Cardiac septum (tissue), 1 donor: ENCODE measurements at places on chromosomes 2 and 18.

DNA sequence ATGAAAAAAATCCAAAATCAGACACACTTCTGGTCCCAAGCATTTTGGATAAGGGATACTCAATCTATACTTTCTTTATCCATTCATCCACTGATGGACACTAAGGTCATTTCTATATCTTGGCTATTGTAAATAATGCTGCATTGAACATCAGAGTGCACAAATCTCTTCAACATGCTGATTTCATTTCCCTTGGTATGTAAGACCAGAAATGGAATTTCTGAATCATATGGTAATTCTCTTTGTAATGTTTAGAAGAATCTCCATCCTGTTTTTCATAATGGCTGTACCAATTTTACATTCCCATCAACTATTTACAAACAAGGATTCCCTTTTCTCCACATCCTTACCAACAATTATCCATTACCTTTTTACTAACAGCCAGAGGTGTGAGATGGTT, 33.7 kb upstream of the MCM6 start:
- DNase-seq: no peak

- no peak for DNase-seq
Measured at GRCh38 chr18:48186131-48186766, 222.9 kb downstream of the ZBTB7C start.

DNA sequence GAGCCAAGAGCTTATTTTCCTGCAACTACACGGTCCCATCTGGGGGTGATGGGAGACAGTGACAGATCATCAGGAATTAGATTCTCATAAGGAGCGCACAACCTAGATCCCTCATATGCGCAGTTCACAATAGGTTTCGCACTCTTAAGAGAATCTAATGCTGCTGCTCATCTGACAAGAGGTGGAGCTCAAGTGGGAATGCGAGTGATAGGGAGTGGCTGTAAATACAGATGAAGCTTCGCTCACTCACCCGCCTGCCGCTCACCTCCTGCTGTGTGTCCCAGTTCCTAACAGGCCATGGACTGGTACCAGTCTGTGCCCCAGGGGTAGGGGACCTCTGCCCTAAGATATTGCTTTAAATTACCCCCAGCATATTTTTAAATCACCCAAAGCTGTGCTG, 10.8 kb downstream of the LRRFIP1 start:
- no peak for DNase-seq

DNA sequence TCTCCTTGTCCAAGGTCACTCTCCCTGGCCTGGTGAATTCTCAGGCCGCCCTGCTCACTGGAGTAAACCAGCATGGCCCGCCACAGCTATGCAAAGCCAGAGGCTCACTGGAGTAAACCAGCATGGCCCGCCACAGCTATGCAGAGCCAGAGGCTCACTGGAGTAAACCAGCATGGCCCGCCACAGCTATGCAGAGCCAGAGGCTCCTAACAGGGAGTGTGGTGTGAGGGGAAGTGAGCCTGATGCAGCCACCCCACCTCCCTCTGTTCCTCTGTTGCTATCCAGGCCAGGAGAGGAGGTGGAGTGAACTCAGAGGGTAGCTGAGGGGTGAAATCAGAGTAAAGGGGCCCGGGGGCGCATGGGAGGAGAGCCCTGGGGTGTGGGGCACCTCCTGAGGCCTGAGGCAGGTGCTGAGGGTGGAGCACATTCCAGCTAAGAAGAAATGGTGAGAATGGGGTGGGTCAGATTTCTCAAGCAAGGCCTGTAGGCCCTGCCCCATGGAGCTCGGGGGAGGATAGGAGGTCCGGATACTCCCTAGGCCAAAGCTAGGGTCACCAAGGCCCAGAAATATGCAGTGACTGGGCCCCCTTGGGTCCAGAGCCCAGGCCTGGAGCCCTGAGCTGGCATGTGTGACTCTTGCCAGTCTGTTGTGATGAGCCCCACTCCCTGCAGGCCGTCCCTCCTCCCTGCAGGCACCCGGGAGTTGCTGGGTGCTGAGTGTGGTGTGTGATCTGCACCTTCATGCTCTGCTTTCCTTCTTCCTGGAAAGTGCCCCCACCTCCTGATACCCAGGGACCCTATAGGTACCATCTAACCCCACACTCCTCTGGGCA, 1.5 kb downstream of the ATP6V1B1 start:
- DNase-seq: peak; percentile 56

- DNase-seq: no peak
Measured at GRCh38 chr2:120580709-120581108, 155.0 kb upstream of the GLI2 start.

DNA sequence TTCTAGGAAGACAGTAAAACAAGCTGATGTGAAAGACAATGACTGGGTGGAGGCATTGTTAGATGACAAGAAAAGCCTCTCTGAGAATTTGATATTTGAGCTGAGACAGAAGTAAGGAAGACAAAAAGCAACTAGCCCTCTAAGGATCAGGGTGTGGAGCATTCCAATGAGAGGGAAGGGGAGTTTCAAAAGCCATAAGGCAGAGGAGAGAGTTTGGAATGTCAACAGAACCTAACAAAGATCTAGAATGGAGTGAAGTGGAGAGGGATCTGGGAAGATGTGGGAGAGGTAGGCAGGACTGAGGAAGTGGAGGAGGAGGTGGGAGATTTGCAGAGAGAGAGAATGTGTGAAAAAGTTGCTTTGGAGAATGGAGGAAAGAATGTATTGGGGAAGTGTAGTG, 17.3 kb upstream of the ASXL2 start:
- no peak for DNase-seq

- DNase-seq: no peak
Measured at GRCh38 chr2:36697424-36698066, 1.0 kb downstream of the VIT start.

DNA sequence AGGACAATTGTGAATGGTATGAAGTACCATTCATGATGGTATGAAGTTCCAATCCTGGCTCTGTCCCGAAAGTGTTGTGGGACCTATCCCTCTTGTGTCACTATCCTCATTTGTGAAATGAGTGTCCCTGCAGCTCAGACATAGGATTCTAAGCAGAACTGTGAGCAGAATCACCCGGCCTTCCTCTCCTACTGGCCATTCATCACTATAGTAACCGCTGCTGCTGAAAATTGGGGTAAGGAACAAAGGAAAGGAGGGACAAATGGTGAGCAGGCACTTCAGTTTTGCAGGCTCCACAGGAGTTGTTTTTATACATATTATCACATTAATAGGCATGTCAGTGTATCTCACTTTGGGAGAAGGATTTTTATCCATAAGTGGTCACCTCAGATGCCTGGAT, 27.4 kb downstream of the SMYD1 start:
- DNase-seq: no peak

GRCh38 chr2:239828192-239828972, 196.8 kb downstream of the NDUFA10 start:
- DNase-seq: peak; percentile 60

- no peak for DNase-seq
Measured at GRCh38 chr2:233342301-233342700, 12.0 kb upstream of the DGKD start.

GRCh38 chr2:12282780-12283695, 433.7 kb upstream of the TRIB2 start:
- no peak for DNase-seq
